GM19239 (cell line): ENCODE measurements at places on chromosomes 5 and 9.

DNA sequence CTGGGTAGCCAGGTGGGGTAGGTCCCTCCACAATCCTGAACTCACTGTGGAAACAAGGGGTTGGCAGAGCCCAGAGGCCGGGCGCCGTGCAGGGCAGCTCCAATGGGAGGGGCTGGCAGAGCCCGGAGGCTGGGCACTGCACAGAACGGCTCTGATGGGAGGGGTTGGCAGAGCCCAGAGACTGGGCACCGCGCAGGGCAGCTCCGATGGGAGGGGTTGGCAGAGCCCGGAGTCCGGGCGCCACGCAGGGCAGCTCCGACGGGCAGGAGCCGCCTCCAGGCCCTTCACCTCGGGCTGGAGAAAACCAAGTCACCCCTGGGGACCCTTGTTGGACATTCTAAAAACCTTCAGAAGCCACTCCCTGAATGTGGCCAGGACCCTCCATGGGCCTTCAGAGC, 9.3 kb downstream of the NACC2 start:
- DNase-seq, result no peak

- no peak for DNase-seq
Measured at GRCh38 chr9:113875459-113876150, 504 bp upstream of the ZNF618 start.

DNA sequence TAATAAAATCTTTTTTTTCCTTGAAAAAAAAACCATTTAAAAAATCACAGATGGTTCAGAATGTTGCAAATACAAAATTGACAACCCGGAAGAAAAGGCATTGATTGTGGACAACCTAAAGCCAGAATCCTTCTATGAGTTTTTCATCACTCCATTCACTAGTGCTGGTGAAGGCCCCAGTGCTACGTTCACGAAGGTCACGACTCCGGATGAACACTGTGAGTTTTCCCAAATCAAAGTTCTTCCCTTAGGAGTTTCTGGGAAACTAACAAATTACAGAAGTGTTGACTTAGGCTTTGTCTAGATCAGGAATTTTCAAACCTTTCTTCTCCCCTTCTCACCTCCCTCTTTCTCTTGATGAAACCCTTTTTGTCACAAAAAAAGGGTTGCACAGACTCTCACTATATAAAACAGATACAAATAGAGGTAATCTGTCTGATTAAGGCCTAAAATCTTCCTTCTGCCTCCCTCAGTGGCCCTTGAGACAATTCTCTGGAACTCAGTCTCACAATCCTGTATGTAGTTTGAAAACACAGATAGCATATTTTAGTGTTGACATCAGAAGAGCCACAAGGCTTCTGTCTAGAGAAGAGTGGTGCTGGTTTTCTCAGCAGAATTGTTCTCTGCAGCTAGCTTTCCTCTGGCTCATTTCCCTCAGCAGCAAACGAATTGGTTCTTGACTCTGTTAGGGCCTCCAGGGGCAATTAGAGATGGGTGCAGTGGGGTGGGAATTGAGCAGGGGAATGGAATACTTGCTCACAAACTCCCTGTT, 79.5 kb downstream of the OSMR start:
- no peak for DNase-seq

- no peak for DNase-seq
Measured at GRCh38 chr9:109956717-109957440, 176.9 kb downstream of the PALM2AKAP2 start.

GRCh38 chr5:168308976-168309598, 17.6 kb downstream of the WWC1 start:
- no peak for DNase-seq
